Activated naive CD8-positive, alpha-beta T cell treated with anti-CD3 and anti-CD28 coated beads, Interleukin-2, amount 10 ng/mL, durations not matched to agents 7 days and 5 days (primary cell): ENCODE measurements at places on chromosomes 7 and 10. TPM values are rescaled to one million over a fixed set of nuclear protein-coding genes. Genes with fewer than 3 reads are reported as not detected.
A peak's percentile ranks its signal among the peaks of the same experiment; 100 is the strongest.

DNA sequence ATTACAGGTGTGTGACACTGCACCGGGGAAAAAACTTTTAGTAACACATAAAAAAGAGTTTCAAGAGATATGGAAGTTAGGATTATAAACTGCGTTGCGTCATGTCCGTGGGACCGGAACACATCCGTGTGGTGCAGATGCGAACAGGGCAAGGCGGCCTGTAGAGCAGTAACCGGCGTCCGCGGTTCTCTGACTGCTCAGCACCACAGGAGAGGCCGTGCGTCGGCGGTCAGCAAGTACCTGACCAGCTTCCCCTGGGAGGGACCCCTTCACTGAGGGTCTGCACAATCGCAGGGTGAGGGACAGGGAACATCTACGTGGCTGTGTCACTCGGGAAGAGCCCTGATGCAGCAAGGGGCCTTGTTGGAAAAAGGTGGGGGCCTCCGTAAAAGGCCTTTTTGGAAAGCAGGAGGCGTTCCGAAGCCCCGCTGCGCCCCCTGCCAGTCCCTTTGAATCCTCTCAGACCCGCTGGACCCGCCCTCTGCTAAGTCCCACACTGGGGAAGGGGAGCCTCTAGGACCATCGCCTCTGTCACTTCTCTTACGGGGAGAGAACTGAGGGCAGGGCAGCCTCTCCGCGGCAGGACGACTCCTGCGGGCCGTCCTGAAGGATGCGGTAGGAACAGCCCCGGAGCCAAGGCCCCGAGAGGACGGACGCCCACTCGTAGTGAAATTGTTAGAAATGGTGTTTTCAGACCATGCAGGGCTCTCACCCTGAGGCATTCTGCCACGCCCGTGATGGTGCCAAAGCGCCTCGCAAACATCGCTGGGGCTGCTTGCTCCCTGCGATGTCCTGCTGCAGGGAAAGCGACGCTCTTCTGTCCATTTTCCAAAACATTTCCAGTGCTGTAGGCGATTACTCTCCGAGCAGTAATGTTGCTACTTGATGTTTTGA is 771.6 kb upstream of the COBL start:
- H3K4me3 ChIP-seq = no peak overlapping the region
- DNase-seq = no peak

- peaks cover 4% of the 10 kb centered on the region for H3K36me3 ChIP-seq
- no peak for DNase-seq
- H3K27me3 ChIP-seq = no peaks in the 10 kb centered on the region
- H3K27ac ChIP-seq = no peak overlapping the region
- peaks cover 15% of the 10 kb centered on the region for H3K4me1 ChIP-seq
Measured at GRCh38 chr10:30793093-30793492, 163.5 kb upstream of the LYZL2 start.

DNA sequence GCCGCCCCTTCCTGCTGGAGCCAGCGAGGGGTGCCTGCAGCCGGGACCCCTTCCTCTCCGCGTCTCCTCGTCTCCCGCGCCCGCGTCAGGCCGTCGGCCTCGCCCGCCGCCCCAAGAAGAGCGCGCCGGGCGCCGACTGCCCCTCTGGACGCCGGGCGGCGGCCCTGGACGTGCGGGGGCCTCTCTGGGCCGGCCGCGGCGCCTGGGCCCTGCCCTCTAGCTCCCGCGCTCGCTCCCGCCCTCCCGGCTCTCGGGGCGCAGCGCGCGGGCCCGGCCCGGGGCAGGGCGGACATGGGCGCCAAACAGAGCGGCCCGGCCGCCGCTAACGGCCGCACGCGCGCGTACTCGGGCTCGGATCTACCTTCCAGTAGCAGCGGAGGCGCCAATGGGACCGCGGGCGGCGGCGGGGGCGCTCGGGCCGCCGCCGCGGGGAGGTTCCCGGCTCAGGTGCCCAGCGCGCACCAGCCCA is 704 bp downstream of the ZNRF2 start:
- H3K27me3 ChIP-seq = peaks cover 2% of the 10 kb centered on the region
- H3K4me3 ChIP-seq = peak overlapping the region; percentile 84
- peaks cover 40% of the 10 kb centered on the region for H3K4me1 ChIP-seq
- DNase-seq = no peak
- peaks cover 19% of the 10 kb centered on the region for H3K36me3 ChIP-seq

DNA sequence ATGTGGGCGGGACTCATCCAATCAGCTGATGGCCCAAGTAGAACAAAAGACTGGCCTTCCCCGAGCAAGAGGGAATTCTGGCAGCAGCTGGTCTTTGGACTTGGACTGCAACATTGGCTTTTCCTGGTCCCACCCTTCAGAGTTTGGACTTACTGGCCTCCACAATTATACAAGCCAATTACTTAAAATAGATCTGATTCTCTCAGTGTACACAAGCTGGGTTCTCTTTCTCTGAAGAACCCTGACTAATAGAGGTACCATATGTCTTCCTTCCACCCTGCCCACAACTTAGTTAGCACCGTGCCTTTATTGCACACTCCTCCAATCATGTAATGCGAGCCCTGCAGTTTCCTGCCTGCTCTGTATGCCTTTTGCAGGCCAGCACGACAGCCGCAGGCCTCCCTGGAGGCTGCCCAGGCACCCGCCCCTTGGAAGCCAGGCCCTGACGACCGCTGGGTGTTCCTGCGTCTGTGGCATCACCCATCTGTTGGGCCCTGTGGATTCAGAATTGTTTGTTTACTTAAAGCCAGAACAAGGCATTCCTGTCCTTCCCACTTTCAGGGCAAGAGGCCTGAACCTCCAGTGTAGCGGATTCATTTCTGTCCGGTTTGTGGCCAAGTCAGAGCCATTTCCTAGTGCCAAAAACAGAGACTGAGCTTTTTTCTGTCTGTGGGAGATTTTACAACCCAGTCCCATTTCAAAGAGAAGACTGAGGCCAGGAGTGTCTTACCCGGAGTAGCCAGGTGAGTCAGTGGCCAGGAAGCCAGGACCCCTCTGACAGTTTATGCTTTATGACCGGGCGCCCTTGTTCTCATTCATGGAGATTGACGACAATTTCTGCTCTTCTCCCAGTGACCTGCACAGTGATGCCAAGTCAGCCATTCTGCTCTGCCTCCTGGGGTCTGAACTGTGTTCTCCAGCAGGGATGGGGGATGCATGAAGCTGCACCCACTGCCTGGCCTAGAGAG is 968 bp upstream of the INMT start:
- peaks cover 9% of the 10 kb centered on the region for H3K27me3 ChIP-seq
- H3K27ac ChIP-seq = no peak overlapping the region
- no peaks in the 10 kb centered on the region for H3K4me1 ChIP-seq
- no peak overlapping the region for H3K4me3 ChIP-seq
- no peaks in the 10 kb centered on the region for H3K36me3 ChIP-seq

DNA sequence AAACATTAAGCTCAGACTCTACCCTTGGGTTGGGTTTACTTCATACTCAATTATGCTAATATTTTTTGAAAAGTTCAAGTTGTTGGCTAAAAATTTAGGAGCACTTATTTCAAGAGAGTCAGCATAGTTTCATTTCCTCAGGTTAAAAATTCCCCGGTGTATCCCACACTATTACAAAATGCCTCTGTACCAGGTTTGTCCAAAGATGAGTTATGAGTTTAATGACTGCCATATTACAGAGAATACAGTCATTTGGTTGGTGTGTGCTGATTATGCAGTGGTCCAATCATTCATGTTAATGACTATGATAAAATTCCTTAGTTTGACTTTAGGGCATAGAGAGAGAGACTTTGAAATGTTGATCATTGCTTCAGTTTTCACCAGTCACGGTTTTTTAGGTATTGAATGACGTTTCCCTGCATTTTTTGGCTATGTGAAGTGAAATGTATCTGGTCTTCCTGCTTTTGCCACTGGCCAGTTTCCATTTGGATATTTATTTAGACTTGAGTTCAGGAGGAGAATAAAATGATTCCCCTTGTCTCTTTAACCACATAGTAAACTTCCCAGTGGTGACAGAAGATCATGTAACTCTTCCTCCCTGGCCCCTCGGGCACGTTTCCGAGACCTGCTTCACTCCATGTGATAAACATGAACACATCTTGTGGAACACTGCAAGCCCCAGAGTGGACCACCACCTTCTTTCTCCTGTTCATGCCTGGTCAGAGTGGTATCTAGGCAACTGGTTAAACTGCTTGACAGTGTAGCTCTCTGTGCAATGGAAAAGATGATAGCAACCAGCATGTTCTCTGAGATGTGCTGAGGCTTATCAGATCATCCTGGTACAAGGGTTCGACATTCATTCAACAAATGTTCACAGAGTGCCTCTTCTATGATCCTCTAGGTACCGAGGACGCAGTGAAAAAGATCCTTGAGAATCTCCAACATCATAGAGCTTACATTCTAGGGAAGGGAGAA is 153.6 kb downstream of the CACNB2 start:
- H3K27me3 ChIP-seq = no peaks in the 10 kb centered on the region
- no peaks in the 10 kb centered on the region for H3K36me3 ChIP-seq
- no peak overlapping the region for H3K27ac ChIP-seq
- H3K4me3 ChIP-seq = no peak overlapping the region
- no peaks in the 10 kb centered on the region for H3K4me1 ChIP-seq
- no peak for DNase-seq

GRCh38 chr7:1050956-1051690 is 6.8 kb downstream of the GPR146 start:
- no peaks in the 10 kb centered on the region for H3K36me3 ChIP-seq
- H3K27ac ChIP-seq = no peak overlapping the region
- H3K4me3 ChIP-seq = no peak overlapping the region
- H3K27me3 ChIP-seq = no peaks in the 10 kb centered on the region

- no peaks in the 10 kb centered on the region for H3K36me3 ChIP-seq
- no peak for DNase-seq
- H3K4me3 ChIP-seq = no peak overlapping the region
- H3K27me3 ChIP-seq = peaks cover 4% of the 10 kb centered on the region
- H3K4me1 ChIP-seq = peaks cover 3% of the 10 kb centered on the region
- H3K27ac ChIP-seq = no peak overlapping the region
Measured at GRCh38 chr10:22931948-22932347, 4.1 kb downstream of the ARMC3 start.

- no peaks in the 10 kb centered on the region for H3K4me1 ChIP-seq
- H3K27me3 ChIP-seq = peaks cover 3% of the 10 kb centered on the region
- H3K36me3 ChIP-seq = no peaks in the 10 kb centered on the region
- DNase-seq = no peak
- no peak overlapping the region for H3K4me3 ChIP-seq
Measured at GRCh38 chr10:133454204-133454893, 604 bp downstream of the SCART1 start.

GRCh38 chr7:55299273-55299967 is 65.7 kb upstream of the LANCL2 start:
- H3K4me1 ChIP-seq = no peaks in the 10 kb centered on the region
- H3K36me3 ChIP-seq = no peaks in the 10 kb centered on the region
- no peak overlapping the region for H3K27ac ChIP-seq
- H3K27me3 ChIP-seq = peaks cover 44% of the 10 kb centered on the region
- DNase-seq = no peak

- no peak for DNase-seq
- H3K36me3 ChIP-seq = no peaks in the 10 kb centered on the region
- peaks cover 1% of the 10 kb centered on the region for H3K4me1 ChIP-seq
- H3K27ac ChIP-seq = no peak overlapping the region
Measured at GRCh38 chr10:118955531-118955930, 74.0 kb upstream of the NANOS1 start.

DNA sequence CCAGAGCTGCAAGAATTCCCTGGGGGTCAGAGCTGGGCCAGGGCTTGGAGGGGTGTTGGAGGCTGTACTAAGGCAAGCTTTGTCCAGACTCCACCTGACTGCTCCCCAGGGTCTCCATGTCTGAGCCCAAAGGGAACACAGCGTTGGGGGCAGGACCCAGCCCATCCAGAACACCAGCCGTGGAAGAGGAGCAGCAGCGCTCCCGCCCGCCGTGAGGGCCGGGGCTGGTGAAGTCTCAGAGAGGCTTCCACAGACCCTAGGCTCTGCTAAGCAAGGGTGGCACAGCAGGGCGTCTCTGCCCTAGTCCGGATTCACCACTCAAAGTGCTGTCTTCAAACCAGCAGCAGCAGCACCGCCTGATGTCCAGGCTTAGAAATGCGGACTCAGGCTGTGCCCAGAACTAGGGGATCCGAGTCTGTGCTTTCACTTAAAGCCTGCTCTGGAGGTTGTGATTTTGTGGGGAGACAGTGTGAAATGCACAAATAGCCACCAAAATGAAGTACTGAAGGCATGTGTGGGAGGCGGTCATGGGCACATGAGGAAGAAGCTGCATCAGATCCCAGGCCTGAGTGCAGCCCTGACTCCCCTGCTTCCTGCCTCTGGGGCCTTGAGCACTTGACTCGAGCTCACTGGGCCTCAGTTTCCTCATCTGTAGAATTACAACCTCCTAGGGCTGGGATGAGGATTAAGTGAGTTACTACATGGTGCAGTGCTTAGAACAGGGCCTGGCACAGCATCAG is 16.6 kb upstream of the AQP1 start:
- peaks cover 9% of the 10 kb centered on the region for H3K27me3 ChIP-seq
- H3K36me3 ChIP-seq = no peaks in the 10 kb centered on the region
- no peak for DNase-seq
- no peaks in the 10 kb centered on the region for H3K4me1 ChIP-seq
- no peak overlapping the region for H3K4me3 ChIP-seq
- no peak overlapping the region for H3K27ac ChIP-seq

GRCh38 chr10:101000127-101000914 is 713 bp downstream of the LZTS2 start:
- H3K36me3 ChIP-seq = peaks cover 3% of the 10 kb centered on the region
- H3K4me3 ChIP-seq = peak overlapping the region; percentile 72
- peak overlapping the region; percentile 4 for H3K27ac ChIP-seq
- no peak for DNase-seq
- H3K4me1 ChIP-seq = peaks cover 19% of the 10 kb centered on the region

- H3K36me3 ChIP-seq = no peaks in the 10 kb centered on the region
- DNase-seq = no peak
- H3K4me3 ChIP-seq = no peak overlapping the region
- H3K4me1 ChIP-seq = no peaks in the 10 kb centered on the region
Measured at GRCh38 chr10:70007116-70007820, 45.4 kb upstream of the MACROH2A2 start.

DNA sequence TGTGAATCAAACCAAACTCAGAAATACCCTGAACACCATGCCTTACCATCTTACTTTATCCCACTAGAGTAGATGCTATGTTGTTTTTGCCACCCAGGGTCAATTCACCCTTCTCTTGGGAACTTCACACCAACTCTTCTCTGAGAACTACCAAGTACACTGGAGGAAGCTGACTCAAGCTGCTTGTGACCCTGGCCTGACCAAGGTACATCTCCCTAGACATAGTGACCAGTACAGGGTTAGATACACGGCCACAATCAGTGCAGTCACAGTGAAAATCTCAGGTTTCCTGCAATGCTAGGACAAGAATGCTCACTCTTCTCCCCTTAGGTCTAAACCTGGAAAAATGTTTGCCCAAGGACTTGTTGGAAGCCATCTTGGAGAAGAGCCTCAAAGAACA is 31.8 kb downstream of the EZH2 start:
- H3K4me3 ChIP-seq = no peak overlapping the region
- no peaks in the 10 kb centered on the region for H3K36me3 ChIP-seq
- H3K27ac ChIP-seq = peak overlapping the region; percentile 8
- peaks cover 40% of the 10 kb centered on the region for H3K4me1 ChIP-seq

GNAI1 gene
- total RNA-seq = 0.17 TPM

OR6V1 gene
- total RNA-seq = not detected

MSMB gene
- not detected for total RNA-seq

ANLN gene
- 57.1 TPM for total RNA-seq

CYP3A5 gene
- total RNA-seq = not detected

LRRC4 gene
- 0.11 TPM for total RNA-seq

ELFN1 gene
- total RNA-seq = not detected

PTPRZ1 gene
- not detected for total RNA-seq
